WTC11 (cell line): ENCODE measurements at places on chromosomes 6 and 20. TPM values are rescaled to one million over a fixed set of nuclear protein-coding genes. Genes with fewer than 3 reads are reported as not detected.

DNA sequence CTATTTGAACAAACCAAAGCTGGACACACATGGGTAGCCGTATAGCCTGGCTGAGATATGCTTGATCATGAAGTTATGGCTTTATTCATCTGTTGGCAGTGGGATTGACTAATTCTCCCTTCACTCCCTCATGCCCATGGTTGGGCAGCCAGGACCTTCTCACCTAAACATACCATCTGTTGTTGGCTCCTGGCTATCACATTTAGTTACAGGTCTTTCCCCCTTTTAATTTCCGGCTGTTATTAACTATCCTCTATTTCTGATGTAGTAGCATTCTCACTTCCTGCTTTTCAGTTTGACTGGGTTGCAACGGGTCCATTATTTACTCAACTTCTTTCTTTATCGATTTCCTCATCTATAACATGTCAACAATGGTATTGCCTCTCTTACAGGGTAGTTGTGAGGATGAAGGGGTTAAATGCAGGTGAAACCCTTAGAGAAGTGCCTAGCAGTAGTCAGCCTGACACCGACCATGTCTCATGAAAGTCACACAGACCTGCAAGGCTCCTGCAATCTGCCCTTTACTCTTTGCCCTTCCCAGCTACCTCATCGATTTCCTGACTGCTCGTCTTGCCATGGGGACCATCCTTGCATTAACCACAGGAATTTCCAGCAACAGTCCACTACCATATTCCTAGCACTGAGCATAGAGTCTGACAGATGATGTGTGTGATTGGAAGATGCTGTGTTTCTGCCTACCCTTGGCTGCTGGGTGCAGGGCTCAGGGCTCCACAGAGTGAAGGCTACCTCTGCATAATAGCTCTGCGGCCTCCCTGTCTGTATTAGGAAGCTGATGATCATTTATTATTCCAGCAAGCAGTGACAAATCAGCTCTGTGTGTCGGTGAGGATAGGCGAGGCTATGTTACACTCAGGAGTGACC, 42.2 kb downstream of the PPP1R14C start:
- no peak overlapping the region for H3K4me3 ChIP-seq
- H3K4me1 ChIP-seq = no peaks in the 10 kb centered on the region; the same call in 1 of the 2 replicates
- H3K27ac ChIP-seq = no peak overlapping the region
- no peaks in the 10 kb centered on the region for H3K27me3 ChIP-seq
- H3K36me3 ChIP-seq = no peaks in the 10 kb centered on the region

DNA sequence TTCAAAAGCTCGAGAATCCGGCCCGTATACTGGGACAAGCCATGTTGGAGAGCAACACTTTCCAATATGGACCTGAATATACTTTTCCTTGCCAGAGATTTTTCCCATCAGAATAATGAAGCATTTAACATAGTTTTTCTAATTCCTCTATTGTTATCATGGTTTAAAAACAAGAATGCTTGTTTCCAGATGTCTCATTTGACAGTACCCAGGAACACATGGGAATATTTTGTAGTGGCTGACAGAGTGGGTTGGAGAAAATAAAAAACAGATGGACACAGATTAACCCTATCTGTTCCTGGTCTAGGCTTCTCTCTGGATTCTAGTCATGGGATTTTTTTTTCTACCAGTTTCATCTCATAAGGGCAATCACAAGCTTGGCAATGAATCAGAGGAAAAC, 164.8 kb upstream of the CEP162 start:
- no peaks in the 10 kb centered on the region for H3K36me3 ChIP-seq
- no peak overlapping the region for H3K27ac ChIP-seq
- no peak for DNase-seq
- no peak overlapping the region for H3K4me3 ChIP-seq
- no peaks in the 10 kb centered on the region for H3K4me1 ChIP-seq
- no peaks in the 10 kb centered on the region for H3K27me3 ChIP-seq

DNA sequence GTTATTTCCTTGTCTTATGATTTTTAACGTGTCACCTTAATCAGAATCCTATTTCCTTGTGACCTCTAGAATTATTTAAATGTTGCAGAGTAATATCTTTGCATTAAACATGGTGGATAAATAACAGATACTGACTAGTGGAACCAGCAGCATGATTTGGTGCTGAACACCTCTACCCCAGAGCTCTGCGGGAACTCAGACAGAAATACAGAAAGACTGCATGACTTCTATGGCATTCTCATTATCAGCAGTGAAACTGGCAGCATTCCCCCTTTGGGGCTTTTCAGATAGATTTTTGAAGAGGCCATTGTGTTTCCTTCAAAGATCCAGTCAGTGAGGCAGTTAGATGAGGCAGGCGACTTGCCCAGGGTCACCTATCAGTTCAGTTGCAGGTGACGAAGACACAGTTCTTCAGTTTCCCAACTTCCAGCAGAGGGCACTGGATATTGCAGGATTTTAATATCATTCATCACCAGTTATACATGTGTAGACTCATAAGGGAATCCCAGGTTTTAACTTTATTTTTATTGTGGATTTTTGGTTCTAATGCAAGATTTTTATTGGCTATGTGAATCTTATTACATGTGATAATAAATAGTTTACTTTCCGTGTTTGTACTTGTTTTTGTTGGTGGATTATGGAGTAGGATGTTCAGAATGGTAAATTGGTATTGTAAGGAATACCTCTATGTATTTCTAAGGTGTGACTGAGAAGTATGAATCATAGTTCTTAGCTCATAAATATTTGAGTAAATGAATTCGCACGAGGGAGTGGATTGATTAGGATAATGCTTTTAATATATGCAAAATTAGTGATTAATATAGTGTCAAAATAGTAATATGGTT, 81.3 kb downstream of the AFDN start:
- H3K36me3 ChIP-seq = peaks cover 39% of the 10 kb centered on the region
- H3K4me3 ChIP-seq = no peak overlapping the region
- H3K4me1 ChIP-seq = peaks cover 3% of the 10 kb centered on the region; the same call in 1 of the 2 replicates
- no peaks in the 10 kb centered on the region for H3K27me3 ChIP-seq
- H3K27ac ChIP-seq = no peak overlapping the region

- peak; percentile 62 for DNase-seq
- peak within 1 kb of the TSS; percentile 77 for H3K4me3 ChIP-seq
- no peaks in the 10 kb centered on the region for H3K36me3 ChIP-seq
- H3K27ac ChIP-seq = no peak within 1 kb of the TSS
Measured at GRCh38 chr20:43914311-43915210, at the start of gene TOX2. Gene TOX2, plus strand, starts transcription at chr20:43914852. Its CDS starts 40 bp downstream, at chr20:43914892.

FOXC1 gene
- 6.1 to 10.7 TPM (median 7.2 TPM) in 3 replicates for total RNA-seq
